Activated CD4-positive, alpha-beta T cell treated with anti-CD3 and anti-CD28 coated beads, Interleukin-2, Interleukin-4, amounts not matched to agents 100 ng/mL and 50 ng/mL, durations not matched to agents 16 hours and 8 hours (primary cell): ENCODE measurements at places on chromosomes 6 and 20.
A peak's percentile ranks its signal among the peaks of the same experiment; 100 is the strongest.

- DNase-seq: no peak
Measured at GRCh38 chr6:119343167-119343566, 6.4 kb downstream of the MAN1A1 start.

DNA sequence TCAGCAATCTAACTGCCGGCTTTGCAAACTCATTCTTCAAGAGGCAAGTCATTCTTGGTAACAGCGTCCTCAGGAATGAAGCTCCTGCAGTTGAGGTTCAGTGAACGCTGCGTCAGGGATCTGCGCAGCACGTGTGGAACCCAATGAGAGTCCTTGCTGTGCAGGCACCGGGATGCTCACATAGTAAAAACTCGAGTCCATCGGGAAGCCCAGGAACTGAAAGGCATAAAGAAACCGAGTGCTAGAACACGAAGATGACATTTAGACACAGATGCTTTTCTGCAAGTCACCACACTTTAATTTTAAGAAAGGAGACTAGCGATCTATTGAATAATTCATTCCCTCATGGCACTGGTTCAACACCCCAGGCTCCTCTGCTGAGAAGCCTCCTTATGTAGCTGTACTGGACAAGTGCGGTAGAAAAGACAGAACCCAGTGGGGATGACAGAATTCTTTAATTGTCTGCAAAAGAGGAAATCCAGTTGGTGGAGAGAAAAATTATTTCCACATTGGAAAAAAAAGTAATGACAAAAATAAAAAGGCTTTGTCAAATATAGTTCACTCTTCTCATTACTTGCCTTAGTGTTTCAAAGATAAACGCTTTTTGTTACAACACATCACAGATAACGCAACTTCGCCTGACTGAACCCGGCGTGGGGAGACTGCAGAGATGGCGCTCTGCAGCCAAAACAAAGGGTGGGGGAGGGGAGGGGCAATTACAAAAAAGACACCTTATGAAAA is 1.9 kb upstream of the AFDN start:
- DNase-seq: no peak

DNA sequence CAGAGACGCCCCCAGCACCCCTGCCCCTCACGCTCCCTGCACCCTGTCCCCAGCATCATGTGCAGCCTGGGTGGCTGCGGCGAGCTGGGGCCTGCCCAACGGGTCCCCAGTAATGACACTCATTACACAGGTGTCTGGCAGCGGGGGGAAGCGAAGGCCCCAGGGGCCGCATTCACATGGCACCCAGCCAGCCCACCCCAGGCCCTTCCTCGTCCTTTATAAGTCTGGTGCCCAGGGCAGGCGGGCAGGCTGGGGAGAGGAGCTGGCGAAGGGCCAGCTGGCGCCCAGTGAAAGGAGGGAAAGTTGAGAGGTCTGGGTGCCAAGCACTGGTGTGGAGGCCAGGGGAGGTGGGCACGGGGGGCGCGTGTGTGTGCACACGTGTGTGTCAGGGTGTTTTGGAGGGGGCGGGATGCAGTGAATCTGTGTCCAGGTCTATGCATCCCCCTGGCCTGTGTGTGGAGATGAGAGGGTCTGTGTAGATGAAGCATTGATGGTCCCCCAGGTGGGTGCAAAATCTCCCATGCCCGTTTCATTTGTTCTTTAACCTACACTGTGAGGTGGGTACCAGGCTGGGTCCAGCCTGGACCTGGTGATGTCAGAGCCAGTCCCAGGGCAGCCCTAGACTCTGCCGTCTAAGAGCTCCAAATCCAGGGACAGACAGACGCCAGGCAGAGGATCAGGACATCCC is 105.3 kb downstream of the CEBPB start:
- no peak for DNase-seq

- DNase-seq: peak; percentile 62
Measured at GRCh38 chr6:52317841-52318581, 33.5 kb upstream of the MCM3 start.

DNA sequence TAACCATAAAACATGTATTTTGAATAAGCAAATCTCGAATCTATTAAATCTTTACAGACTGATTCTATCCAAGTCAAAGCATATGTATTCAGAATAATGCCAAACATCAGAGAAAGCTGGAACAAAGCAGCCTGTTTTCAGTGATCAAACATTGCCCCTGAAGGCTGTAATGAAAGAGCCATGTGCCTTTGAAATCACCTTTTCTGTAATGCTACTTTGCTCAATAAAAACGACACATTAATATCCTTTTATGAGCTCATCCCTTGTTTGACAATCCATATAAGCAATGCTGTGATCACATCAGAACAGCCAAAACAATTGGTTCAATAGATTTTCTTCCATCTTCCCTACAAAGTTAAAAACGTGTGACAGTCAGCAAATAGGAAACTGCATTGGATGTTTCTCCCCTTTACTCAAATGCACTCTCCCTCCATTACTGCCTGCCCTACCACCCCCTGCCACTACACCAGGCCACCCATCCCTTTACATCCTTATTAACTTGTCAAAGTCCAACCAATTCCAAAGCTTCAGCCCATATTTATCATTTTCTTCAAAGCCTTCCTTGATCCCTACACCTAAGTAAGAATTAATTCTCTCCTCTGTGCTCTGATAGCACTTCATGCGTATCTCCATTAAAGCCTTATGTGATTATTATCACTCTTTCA is 42.0 kb downstream of the THEMIS start:
- no peak for DNase-seq

DNA sequence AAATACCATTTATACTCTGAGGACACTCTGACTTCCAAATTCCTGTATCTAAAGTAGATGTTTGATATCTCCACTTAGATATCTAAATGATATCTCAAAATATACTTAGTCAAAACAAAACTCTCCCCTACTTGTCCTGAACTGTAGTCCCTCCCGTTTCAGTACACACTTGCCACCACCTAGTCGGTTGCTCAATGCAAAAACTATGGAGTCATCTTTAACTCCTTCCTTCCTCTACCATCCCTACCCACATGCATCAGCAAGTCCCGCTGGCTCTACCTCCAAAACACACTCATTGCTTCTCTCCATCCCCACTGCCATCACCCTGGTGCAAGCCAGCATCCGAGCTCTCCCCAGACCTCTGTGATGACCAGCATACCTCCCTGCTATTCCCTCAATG is 13.2 kb downstream of the STX7 start:
- DNase-seq: no peak

- DNase-seq: no peak
Measured at GRCh38 chr6:96391776-96392360, 129.7 kb upstream of the UFL1 start.

GRCh38 chr6:2185466-2185865 is 59.9 kb downstream of the GMDS start:
- DNase-seq: no peak

DNA sequence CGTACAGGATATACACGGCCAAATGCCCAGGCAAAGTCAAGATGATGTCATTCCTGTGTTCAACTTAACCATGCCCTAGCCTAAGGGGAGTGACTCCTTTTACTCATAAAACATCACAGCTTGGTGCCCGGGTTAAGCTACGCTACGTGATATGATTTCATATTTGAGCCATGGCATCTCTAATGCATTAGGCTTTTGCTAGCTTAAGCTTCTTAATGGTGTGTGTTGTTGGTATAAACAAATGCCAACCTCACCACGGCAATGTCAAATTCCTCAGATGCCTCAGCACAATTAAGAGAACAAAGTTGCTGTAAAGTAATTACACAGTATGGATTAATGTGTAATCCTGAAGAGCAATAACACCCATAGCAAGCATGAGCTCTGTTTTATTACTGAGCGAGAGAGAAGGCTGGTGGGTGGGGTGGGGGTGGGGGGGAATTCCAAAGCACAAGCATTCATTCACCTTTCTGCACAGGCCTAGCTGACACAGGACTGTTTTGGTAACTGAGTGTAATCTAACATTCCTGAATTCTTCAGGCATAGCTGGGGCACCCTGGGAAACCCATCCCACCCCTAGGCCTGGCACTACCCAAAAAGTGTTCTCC is 44.7 kb upstream of the CNKSR3 start:
- DNase-seq: no peak

DNA sequence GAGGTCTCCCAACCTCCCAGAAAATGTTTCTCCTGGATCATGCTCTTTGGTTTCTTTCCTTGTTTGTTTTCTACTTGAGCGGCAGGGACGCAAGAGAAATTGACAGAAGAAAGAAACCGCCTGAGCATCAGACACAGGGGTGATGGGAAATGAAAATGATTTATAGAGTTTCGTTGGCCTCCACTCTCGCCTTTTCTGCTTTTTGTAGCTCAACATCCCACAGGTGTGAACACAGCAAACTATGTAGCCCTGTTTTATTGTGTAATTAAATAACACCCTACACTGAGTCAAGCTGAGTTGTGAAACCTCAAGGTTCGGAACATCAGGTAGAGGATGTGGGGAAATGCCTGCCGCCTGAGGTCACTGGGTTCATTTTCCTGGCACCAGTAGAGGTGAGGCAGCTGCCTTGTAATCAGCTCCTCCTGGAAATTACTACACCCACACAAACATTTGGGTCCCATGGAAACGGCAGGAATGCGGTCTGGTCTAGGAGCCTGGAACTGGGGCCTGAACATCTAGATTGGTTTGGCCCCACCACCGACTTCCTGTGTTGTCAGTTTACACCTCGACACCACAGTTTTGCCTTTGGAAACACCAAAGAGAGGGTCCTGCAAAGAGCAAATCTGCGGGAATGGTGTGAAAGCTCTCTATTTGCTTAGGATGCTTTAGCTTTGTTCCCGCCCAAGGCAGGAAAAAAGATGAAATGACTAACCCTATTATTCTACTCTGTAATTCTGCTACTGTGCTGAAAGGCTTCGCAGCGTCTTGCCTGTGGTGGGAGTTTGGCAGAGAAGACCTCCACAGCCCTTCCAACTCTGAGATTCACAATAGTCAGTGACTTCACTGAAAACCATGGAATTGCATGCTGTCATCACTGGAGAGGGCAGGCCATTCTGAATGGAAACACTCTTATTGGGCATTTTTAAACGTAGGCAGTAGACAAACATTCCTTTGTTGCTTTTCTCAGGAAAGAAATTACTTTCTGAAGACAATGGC is 53.0 kb downstream of the ADAT2 start:
- peak; percentile 53 for DNase-seq

- DNase-seq: no peak
Measured at GRCh38 chr20:40851051-40851450, 162.0 kb upstream of the MAFB start.

DNA sequence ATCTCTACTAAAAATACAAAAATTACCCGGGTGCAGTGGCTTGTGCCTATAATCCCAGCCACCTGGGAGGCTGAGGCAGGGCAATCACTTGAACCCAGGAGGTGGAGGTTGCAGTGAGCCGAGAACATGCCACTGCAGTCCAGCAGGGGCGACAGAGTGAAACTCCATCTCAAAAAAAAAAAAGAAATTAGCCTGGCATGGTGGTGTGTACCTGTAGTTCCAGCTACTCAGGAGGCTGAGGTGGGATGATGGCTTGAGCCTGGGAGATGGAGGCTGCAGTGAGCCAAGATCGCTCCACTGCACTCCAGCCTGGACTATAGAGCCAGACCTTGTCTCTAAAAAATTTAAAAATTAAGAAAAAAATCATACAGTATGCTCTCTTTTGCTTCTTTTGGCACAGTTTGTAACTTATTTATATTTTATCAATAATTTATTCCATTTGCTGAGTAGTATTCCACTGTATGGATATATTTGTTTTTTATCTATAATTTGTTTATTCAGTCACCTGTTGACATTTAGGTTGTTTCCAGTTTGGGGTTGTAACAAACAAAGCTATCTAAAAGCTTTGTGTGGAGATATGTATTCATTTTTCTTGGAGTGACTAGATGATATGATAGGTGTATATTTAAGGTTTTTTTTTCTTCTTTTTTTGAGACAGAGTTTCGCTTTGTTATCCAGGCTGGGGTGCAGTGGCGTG is 8.0 kb upstream of the MYBL2 start:
- DNase-seq: no peak

GRCh38 chr6:83928286-83928685 is 68.8 kb downstream of the CYB5R4 start:
- DNase-seq: no peak

- no peak for DNase-seq
Measured at GRCh38 chr6:12343122-12343439, 52.9 kb downstream of the EDN1 start.

DNA sequence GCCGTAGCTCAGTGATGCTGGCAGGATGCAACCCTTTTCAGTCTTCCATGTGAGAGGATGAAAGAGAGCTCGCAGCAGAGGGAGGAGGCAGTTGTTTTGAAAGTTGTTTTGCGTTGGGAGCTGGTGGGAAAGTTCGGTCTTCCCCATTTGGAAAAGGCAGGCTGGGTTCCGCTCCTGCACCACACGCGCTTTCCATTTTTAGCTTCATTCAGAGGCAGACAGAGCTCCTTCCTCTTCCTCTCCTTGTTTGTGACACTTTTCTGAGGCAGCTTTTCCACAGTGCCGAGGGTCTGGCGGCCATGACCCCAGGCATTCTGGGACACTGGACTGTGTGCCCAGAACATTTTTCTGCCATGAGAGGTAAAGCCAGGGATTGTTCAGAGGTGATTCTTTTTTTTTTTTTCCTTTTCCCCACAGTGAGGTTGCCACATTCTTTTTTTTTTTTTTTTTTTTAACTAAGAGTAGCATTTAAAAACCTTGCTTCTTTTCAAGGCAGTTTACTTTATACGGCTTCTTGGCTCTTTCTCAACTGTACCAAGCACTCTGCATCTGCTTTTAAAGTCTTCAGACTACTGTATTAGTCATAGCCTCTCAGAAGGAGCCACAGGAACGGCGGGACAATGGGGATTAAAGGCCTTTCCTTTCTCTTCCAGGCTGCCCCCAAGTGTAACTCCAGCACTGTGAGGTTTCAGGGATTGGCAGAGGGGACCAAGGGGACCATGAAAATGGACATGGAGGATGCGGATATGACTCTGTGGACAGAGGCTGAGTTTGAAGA is 1.6 kb downstream of the PRDM1 start:
- DNase-seq: no peak

DNA sequence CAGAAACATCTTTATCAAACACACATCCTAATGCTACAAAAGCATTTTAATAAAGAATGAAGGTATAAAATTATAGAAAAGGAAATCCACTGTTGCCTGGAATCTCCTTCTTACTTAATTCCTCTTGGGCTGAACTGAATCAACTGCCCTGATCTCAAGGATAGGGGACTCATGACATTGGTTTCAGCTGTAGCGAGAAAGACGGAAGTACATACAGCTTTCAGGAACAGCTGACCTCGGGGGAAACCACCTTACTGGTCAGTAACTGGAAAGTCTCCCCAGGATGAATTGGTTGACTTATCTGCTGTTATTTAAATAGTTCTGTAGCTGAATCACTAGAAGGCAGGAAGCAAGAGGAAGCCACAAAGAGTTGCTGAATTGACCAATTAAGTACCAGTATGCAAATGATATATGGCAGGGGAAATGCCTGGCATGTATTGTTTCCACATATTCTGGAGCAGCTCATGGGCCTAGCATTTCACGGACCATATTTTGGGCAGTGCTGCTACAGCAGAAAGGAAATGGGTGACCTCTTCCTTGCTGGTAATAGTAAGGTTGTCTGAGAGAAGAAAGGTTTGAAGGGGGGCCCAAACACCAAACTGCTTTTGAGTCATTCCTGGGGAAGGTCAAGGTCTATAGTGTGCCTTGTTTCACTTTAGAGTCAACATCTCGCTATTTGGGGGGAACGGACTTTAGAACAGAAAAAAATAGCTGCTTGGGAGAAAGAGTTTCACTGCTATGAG is 43.7 kb upstream of the MAP7 start:
- peak; percentile 81 for DNase-seq
